ENCODE measurements at places on chromosomes 11 and 22.

DNA sequence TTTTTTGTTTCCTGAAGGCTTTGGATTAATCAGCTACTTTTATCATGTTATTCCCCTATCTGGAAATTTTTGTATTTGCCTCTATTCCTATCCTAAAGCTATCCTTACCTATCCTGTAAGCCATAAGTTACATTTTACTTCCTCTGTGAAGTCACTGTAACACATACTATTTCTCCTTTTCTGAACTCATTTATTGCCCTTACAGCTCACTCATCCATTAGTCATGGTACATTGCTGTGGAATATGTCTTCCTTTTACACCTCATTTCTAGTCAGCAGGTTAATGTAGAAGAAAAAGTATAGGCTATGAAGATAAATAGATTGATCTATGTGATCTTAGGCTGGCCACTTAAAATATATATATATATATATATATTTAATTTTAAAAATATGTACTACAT is 28.0 kb downstream of the SWAP70 start:
- no peak for DNase-seq

DNA sequence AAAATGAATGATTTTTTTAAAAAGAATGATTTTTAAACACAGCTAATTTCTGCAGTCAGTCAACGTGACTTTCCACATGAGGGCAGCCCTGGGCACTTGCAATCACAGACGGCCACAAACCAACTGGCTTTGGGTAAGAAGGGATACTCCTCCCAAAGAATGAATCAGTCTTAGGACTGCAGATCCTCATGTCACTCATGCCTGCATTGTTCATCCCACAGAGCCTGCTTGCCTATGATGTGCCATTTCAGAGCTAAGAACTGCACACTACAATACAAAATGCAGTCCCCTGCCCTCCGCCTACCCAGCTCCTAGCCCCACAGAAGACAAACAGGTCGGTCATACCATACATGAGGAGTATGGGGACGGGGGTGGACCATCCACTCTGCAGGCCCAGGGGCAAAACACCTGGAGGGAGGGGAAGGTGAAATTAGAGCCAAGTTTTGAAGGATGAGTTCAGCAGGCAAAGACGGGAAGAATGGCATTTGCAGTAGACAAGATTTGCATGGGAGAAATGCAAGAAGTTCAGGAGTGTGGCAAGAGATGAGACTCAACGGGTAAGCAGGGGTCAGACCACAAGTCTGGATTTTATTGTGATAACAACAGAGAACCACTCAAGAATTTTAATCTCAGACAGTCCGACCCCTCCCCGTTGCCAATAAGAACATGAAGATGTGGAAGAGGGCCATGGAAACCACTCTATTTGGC is 24.7 kb downstream of the PACSIN2 start:
- DNase-seq = no peak

GRCh38 chr22:38177044-38177443 is 4.6 kb downstream of the PLA2G6 start:
- DNase-seq = no peak

- no peak for DNase-seq
Measured at GRCh38 chr11:122681735-122682134, 26.2 kb downstream of the UBASH3B start.

GRCh38 chr11:132564091-132564885 is 968.0 kb downstream of the OPCML start:
- DNase-seq = no peak

DNA sequence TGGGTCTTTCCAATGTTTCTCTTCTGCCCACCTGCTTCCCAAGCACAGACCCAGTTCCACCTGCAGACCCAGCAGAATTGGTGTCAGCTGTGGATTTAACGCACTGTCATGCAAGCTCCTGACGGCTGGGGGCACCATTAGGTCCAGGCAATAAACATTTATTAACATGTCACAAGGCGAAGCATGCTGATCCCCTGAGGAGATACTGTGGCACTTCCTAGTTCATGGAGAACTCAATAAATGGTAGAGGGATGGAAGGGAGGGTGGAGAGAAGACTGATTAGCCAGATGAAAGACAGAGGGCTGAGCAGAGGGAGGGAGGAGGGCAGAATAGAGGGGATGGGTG is 68.3 kb upstream of the TSPAN18 start:
- no peak for DNase-seq

DNA sequence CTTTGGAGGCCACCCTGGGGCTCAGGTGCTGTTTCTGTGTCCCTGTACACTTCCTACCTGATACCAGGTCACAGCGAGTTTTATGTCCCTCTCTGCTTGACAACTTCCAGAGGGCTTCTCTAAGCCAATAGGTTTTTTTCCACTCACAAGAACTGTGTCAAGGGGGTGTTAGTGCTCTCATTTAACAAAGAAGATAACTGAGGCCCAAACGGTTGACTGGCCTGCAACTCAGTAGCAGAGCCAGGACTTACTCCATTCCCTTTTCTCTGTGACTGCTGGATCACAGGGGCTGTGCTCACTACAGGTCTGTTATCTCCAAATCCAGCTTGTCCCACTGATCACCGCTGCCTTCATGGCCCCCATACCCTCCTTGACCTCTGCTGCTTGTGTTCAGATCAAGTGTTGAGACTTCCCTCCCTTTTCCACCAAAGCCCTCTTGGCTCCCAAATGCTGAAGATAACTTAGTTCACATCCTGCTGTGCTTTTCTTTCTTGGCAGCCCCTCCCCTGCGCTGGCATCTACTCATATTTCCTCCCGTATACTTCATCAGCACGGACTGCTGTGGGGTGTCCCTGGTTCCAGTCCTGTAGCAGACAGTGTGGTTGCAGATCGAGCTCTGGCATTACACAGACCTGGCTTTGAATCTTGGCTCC is 41.3 kb downstream of the POU2F3 start:
- no peak for DNase-seq

- no peak for DNase-seq
Measured at GRCh38 chr11:10309163-10310093, 4.6 kb downstream of the ADM start.

DNA sequence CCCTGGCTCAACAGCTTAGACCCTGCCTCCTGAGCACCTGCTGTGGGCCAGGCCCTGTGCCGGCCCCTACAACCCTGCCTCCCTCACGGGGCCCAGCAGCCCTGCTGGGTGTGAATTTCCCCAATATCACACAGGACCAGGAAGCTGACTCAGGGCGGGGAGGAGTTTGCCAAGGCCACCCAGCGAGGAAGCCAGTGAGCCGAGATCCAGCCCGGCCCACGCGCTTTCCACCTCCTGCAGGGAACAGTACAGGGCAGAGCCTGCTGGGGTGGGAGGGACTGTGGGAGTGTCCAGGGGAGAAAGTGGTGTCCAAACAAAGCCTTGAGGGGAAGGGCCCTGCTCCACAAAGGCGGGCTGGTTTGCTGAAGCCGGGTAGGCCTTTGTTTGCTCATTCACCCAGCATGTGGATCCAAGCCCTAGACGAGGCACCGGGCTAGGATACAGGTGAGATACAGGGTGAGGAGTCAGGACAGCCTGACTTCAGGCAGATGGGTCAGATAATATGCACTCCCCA is 26.8 kb downstream of the RPL3 start:
- DNase-seq = no peak

DNA sequence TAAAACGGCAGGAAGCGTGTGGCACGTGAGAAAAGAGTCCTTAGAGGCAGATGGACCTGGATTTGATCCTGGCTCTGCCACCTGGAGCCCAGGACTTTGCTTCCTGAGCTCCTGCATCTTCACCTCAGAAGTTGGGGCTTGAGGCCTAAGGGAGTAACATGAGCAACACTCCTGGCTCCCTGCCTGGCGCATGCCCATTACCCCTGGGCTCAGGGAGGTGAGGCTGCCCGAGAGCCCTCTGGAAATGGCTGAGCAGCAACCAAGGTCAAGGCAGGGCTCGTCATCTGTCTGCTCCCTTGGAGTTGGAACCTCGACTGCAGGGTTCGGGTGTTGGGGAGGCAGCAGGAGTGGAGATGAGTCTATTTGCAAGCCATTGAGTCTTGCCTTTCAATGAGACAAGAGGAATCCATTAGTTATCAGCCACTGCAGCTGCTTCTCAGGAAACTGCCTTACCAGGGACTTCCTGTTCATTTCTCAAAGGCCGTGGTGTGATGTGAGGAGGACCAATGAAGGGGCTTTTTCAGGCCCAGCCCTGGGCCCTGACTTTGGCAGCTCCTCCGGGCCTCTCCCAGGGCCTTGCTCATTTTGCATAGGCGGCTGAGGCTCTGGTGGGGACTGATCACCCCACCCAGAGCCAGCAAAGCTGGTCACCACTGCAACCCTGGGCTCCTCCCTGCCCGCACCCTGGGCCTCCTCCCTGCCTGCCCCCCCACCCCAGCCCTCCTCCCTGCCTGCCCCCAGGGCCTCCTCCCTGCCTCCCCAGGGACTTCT is 6.4 kb downstream of the FADS2 start:
- DNase-seq = peak; percentile 80

GRCh38 chr11:10899121-10899830 is 41.4 kb upstream of the ZBED5 start:
- DNase-seq = no peak

- DNase-seq = no peak
Measured at GRCh38 chr11:115930291-115930690, 426.1 kb upstream of the CADM1 start.

GRCh38 chr22:18970176-18970947 is 34.3 kb upstream of the PRODH start:
- DNase-seq = no peak

- DNase-seq = no peak
Measured at GRCh38 chr22:35314161-35314942, 14.7 kb downstream of the TOM1 start.

DNA sequence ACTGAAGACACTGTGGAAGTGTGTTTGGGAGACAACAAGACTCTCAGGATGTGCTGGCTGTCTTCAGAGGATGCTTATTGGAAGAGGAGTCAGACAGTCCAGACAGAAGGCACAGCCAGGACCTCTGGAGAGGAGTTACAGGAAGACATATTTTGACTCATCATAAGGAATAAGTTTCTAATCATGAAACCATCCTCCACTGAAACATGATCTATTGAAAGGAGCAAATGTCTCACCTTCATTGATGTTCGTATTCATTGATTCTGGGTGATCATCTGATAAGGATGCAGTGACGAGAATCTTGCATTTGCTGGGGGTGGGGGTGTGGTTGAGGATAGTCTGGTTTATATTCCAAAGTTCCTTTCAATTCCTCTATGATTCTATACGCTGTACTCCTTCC is 2.5 kb upstream of the CXCR5 start:
- no peak for DNase-seq

DNA sequence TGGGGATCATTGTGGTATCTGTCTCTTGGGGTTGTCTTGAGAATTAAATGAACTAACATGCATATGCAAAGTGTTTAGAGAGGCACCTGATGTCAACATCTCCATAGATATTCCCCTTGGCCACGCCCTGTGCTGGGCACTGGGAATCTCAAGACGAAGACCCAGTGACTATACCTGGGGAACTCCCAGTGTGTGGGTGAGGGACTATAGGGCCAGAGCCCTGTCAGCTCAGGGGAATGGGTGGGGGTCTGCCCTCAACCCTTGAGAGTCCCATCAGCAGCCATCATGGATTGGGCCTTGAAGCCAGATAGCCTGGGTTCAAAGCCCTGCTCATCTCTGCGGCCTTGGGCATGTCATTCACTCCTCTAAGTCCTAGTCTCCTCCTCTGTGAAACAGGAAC is 21.6 kb upstream of the LMO1 start:
- no peak for DNase-seq

- DNase-seq = no peak
Measured at GRCh38 chr11:47987781-47988180, 7.4 kb downstream of the PTPRJ start.

- no peak for DNase-seq
Measured at GRCh38 chr22:49933236-49934159, 15.1 kb downstream of the CRELD2 start.

DNA sequence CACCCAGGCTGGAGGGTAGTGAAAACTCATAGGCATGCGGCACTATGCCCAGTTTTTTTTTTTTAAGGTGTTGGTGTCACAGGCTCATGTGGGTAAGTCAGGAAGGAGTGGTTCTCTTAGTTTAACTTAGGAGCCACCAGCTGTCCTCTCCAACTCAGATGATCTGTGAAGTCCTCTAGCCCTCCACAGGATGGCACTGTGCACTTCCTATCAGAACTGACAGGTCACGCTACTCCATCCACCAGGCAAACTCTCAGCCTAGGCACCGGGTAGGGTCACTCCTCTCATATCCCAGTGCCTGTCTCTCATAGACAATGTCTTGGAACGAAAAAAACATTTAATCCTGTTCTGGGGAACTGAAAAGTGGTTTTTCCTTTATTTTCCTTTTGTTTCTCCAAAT is 16.5 kb downstream of the NAP1L4 start:
- DNase-seq = no peak

GRCh38 chr22:46595545-46595944 is 24.6 kb upstream of the GRAMD4 start:
- DNase-seq = no peak

DNA sequence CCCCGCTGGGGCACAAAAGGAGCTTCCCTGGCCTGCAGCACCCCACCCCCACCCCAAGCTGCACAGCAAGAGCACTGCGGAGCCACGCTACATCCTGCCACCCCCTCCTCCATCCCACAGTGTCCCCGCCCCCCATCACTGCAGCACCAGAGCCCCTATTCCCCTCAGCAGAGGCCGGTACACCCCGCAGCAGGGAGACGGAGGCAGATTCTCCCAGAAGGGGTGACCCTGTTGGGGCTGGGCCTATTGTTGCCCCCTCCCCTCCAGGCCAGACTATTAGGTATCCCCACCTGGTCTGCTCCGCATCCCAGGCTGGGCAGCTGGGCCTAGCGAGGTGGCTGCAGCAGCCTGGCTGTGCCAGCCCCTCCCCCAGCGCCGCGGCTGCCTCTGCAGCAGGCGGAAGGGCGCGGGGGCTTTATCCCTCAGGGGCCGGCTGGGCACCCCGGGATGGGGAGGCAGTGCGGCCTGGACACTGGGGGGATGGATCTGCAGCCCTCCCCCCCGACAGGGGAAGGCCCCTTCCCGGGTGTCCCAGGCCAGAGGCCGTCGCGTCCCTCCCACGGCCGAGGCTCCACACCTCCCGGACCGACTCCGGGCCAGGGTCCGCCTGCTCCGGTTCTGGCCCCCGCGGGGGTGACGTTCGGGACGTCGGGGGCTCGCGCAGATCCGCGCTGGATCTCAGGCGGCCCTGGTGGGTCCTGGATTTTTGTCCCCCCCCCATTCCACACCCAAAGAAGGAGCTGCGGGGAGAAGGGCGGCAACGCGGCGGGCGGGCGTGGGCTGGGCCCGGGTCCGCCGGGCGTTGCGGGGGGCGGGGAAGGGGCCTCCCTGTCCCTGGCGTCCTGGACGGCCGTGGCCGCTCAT is 943 bp downstream of the DUSP8 start:
- DNase-seq = peak; percentile 7

Data from GM19239 (cell line).